Muscle of arm (tissue), 14 donors: ENCODE measurements at places on chromosomes 5 and 9. TPM values are rescaled to one million over a fixed set of nuclear protein-coding genes. Genes with fewer than 3 reads are reported as not detected.

GRCh38 chr9:129708793-129709192, 43.3 kb downstream of the PRRX2 start:
- no peak for DNase-seq

DNA sequence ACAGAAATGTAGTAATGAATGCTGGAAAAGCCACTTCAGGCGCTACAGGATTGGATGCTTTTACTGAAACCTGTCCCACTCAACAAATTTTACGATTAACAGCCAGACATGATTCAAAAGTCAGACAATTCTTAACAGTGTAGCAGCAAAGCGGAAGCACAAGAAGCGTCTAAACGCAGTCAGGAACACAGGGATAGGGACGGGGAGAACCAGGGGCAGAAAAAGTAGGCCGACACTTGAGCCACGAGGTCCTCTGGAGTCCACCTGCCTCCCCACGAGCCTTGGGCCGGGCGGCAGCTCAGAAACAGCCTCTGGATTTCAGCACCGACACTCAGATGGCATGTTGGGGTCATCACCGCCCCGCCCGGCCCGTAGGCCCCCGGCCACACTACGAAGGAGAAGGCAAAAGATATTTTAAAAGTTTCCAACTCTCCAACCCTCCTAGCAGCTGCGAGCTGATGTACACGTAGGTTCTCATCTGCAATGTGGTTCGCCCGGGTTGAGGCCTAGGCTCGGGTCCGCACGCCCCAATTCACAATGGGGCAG, 615 bp downstream of the RACK1 start:
- DNase-seq = peak; percentile 39

DNA sequence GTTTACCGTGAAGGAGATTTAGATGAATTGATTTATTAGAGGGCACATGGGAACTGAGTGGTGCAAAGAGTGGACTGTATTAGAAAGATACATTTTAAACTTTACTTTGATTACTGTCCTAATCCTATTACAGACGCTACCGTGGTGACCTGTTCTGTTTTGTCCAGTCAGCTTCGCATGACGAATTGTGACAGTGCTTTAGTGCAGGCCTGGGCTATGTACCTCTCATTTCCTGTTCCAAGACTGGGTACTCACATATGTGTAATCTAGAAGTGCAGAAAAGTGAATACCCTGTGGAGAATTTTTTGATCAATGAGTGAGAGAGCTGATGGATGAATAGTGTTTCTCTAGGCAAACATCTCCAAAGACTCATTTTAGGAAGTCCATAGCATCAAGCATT, 385.9 kb downstream of the ANXA1 start:
- no peak for DNase-seq

DNA sequence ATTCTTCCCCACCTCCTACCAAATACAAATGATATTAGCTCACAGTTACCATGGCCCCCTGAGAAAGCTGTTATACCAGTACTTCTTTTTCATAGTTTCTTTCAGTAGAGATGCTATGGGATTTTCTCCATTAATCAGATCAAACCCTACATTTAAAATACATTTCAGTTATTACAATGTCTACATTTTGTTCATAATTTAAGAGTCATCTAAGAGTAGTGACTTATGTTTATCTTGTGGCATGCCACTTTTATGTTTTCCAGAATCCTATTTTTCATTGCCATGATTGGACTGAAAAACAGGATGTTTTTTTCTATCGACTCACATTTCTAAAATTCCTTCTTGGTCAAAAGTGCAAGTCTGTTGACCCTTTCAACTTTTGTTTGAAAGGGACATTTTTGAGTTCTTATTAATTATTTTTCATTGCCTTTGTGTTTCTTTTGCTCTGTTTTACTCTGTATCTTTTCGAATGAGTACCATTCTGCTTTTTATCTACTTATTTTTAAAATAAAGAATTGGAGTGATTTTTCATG, 77.4 kb upstream of the ANXA1 start:
- DNase-seq = no peak

- DNase-seq = no peak
These were observed 19.5 kb downstream of the DBH start for GRCh38 chr9:133655701-133656100.

GRCh38 chr5:54590824-54591223, 73.3 kb downstream of the SNX18 start:
- no peak for DNase-seq

DNA sequence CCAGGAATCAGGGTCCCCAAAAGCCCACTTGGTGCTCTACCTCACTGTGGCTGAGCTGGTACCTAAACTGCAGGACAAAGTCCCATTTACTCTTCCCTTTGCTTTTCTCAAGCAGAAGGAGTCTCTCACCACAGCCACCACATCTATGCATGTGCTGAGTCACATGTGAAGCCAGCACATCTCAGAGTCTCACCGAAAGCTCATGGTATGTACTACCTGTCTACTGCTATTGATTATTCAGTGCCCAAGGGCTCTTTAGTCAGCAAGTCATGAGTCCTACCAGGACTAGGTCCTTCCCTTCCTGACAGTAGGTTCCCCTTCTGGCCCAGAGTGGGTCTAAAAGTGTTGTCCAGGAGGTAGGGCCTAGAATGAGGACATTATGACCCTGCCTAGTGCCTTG, 130.7 kb upstream of the NTRK2 start:
- no peak for DNase-seq

GRCh38 chr9:74887981-74888370, 255 bp upstream of the TRPM6 start:
- no peak for DNase-seq

DNA sequence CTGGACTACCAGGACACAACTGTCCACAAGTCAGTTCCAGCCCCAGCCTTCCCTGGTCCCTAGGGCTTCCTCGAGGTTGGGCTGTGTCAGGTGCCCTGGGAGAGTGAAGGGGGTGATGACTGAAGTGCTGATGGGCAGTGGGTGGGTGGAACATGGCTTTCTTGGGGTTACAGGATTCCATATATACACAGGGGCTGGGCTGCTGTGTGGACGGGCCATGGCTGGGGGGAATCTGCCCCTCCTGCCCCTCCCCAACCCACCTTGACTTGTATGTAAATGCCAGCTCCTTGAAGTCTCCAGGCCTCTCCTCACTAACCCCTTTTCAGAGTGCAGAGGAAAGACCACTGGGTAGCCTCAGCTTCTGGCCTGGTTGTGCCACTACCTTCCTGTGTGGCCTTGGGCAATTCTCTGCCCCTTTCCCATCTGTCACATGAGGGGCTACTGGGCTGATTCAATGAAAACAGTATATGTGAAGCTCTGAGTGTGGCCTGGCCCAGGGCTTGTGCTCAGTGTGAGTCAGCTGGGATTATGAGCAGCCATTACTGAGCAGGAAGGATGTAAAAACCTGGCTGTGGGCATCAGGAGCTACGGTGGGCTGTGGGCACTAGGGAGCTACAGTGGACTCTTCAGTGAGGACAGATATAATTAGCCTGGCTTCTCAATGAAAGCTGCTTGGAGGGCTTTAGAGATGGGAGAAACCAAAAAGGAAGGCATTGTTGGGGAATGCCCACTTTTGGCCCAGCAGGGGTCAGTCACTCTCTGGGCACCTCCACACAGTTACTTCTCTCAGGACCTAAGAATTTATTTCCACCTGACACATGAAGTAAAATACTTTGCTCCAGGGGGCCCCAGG, 23.3 kb downstream of the PITX1 start:
- no peak for DNase-seq

The CERCAM gene
- 87.6 TPM for polyA plus RNA-seq

The PAX5 gene
- polyA plus RNA-seq = 0.20 TPM

The CNTNAP3B gene
- 5.0 TPM for polyA plus RNA-seq

The GPBP1 gene
- 99.1 TPM for polyA plus RNA-seq

The FOCAD gene
- polyA plus RNA-seq = 18.0 TPM

The TAF11L10 gene
- polyA plus RNA-seq = not detected

The PDE6A gene
- polyA plus RNA-seq = 0.07 TPM

The ENTREP1 gene
- 24.0 TPM for polyA plus RNA-seq

The HINT1 gene
- 351 TPM for polyA plus RNA-seq
